ENCODE measurements at places on chromosomes 7 and 10. TPM values are rescaled to one million over a fixed set of nuclear protein-coding genes. Genes with fewer than 3 reads are reported as not detected.

The GARS1 gene
- 127 TPM for total RNA-seq

The PUS7 gene
- 2.7 TPM for total RNA-seq

The WEE2 gene
- 0.14 TPM for total RNA-seq

The CAMK1D gene
- 35.3 TPM for total RNA-seq

The SCART1 gene
- total RNA-seq: 5.0 TPM

Data from CD4-positive, alpha-beta T cell (primary cell).